CD4-positive, alpha-beta memory T cell (primary cell): ENCODE measurements at places on chromosomes 2 and 18.
A peak's percentile ranks its signal among the peaks of the same experiment; 100 is the strongest.

- DNase-seq, result no peak
These were observed 202.3 kb downstream of the MREG start for GRCh38 chr2:215811003-215811402.

GRCh38 chr18:3170441-3171161 is 49.2 kb downstream of the MYOM1 start:
- no peak for DNase-seq

DNA sequence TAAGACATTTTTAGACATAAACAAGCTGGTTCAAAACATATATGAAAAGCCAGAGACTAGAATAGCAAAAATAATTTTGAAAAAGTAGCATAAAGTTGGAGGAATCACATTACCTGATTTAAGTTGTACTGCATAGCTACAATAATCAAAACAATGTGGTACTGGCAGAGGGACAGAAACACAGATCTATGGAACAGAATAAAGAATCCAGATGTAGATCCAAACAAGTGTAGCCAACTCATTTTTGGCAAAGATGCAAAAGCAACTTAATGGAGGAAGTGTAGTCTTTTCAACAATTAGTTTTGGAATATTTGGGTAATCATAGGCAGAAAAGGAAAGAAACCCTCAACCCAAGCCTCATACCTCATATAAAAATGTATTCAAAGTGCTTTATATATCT is 278.7 kb upstream of the ZNF521 start:
- no peak for DNase-seq

DNA sequence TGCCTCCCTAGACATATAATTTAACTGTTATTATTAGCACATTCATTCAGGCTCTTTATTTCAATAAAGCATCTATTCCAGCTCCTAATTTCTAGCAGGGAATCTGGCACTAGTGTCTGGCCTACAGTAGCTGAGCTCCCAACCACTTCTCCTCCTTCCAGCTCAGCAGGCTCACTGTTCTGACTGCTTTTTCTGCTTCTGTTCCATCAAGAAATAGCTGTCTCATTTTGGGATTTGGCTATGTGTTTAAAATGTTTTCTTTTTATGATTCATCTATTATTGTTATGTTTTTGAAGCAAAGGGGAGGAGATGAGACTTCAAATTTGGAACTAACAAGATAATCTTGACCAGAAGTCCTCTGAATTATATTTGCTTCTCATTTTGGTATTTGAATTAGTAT is 172.7 kb upstream of the SMAD7 start:
- DNase-seq, result no peak

GRCh38 chr18:75782204-75782603 is 354.7 kb upstream of the SMIM21 start:
- no peak for DNase-seq

DNA sequence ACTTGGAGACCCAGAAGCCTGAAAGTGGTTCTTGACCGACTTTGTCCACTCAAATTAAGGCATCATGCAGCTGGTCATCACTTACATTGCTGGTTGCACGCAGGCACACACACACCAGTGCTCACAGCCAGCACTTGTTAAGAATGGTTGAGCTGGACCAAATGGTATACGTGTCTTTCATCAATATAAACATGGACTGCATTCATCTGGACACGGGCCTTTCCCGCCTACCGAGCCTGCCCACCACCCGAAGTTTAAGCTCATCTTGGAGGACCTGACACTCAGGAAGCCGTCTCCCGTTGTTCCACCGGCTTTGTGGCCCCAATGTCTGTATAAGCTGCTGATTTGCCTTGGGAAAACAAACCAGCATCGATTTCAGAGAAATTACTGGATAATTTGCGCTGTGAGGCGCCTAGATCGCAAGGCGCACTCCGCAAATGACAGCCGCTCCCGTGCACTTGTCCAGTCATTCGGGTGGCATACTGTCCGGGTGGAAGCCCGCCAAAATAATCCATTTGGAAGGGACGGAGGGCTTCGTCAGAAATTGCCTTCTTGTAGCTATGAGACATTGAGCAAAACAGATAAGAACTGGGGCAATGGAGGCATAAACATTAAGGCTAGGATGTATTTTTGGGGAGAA is 40.1 kb upstream of the AKAIN1 start:
- DNase-seq, result no peak

- no peak for DNase-seq
These were observed 206.0 kb upstream of the TNP1 start for GRCh38 chr2:217065695-217066405.

- no peak for DNase-seq
These were observed 790.9 kb downstream of the CPS1 start for GRCh38 chr2:211347328-211347727.

GRCh38 chr2:55743583-55743982 is 49.9 kb upstream of the PNPT1 start:
- DNase-seq, result no peak

DNA sequence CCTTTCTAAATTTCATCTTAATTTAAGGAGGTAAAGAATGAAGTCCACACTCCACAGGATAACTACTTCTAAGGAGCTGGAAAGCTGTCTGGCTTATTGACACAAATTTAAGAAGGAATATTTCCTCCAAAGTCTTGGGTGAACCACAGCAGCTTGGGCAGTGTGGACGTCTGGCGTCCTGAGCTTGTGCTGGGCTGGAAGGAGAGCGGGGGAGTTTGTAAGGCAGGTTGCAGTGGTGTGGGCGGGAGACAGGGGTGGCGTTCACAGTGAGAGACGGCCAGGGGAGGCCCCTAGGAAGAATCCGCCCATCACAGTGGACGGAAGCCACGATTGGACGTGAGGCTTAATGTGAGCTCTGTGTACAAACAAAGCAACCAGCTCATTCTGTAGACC is 25.7 kb downstream of the ADI1 start:
- no peak for DNase-seq

DNA sequence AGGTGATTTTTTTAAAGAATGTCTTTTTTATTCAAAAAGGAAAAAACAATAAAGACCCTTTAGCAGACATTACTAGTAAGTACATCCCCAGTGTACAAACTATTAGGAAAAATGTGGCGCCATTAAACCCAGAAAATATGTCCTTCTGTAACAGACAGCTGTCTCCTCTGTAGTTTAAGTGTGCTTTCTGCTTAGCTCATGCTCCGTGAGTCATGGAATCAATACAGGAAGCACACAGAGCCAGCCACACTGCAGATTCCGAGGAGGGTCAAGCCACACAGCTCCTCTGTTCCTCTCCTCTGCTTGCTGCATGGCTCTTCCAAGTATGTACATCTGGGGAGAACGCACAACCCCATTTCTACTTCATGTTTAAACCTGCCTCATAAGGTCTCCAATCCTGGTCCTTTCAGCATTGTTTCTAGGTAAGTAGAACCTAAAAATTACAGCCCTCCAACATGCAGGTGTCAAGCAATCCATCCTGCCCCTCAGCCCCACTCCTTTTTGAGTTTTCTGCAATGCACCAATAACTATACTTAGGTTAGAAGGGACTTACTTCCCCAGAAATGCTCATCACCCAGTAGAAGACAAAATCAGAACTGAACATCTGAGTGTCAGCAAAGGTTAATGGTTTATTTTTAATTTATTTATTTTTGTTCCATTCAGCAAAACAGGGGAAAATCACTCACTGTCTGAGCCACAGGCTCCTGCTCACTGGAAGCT is 37.5 kb downstream of the ACVR1 start:
- DNase-seq, result no peak

DNA sequence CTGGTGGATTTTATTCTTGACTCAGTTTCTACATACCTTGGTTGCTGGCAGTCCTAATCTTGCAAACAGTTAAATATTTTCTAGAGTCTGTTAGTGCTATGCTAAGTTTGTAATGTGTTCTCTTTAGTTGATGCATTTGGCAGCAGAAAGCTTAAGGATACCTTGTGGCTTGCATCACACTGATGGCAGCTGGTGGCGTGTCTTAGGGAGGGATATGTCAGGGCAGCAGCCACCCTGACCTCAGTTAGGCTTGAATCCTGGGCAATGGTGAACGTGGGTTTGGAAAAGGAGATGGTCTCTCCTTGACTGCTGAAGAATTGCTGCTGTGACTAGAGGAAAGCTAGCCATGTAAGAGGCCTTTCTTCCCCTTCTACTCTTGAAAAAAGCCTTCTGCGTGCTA is 4.2 kb downstream of the IAH1 start:
- DNase-seq, result no peak

DNA sequence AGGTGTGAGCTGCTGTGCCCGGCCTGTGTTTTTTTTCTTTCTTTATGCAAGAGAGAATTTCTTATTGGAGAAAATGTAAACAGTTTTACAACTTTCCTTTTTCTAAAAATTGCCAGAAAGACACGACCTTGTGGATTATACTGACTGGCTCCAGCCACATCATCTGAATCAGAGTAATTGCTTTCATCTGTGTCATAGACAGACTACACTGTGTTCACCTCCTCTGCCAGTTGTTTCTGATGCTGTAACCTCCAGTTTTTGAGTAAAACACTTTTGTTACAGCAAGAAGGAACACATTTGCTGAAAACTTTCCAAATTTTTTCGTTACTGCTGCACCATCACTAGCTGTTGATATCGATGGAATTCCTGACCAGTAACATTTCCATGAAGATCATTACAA is 43.9 kb upstream of the PLEKHM3 start:
- no peak for DNase-seq

GRCh38 chr18:6885006-6885481 is 155.5 kb downstream of the ARHGAP28 start:
- DNase-seq, result no peak

- peak; percentile 91 for DNase-seq
These were observed at the start of gene REL for GRCh38 chr2:60881047-60881932. Gene REL (plus strand): TSS chr2:60881574. CDS start chr2:60881841, 267 bp downstream.

- no peak for DNase-seq
These were observed 1003.7 kb upstream of the GYPC start for GRCh38 chr2:125652280-125652679.

DNA sequence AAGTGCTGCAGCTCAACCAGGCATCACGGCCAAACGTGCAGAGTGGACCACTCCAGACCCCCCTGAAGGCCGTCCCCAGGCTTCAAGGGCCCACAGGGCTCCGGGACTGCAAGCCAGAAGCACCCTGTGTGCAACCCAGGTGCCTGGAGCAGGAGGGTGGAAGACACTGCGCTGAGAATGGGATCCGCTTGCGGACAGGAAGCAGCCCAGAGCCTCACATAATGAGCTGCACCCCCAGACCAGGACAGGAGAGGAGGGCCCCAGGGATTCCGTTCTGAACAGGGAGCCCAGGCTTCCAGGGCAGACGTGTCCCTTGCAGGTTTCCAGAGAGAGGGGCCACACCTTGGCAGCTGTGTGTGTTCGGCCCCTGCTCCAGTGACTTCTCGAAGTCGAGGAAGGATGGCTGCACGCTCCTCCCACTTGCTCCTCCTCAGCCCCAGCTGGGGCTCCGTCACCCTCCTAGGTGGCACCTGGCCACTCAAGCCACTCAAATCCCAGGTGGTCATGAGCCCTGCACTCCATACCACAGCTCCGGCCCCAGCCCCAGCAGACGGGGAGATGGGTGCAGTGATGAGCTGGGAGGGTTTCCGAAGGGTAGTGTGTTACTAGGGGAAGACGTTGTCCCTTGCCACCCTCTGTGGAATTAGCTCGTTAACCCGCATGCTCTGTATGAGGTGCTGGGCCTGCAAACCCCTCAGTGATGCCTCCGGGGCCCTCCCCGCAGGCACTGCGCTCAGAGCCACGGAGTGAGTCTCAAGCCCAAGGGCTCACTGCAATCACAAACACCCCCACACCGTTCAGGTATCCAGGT is 79.2 kb downstream of the NDUFA10 start:
- no peak for DNase-seq

GRCh38 chr2:216195565-216196029 is 86.4 kb downstream of the XRCC5 start:
- no peak for DNase-seq

- DNase-seq, result no peak
These were observed 40.7 kb upstream of the TMEM131 start for GRCh38 chr2:98036349-98037000.

GRCh38 chr2:225893151-225893550 is 493.6 kb downstream of the NYAP2 start:
- no peak for DNase-seq

- no peak for DNase-seq
These were observed 96.3 kb downstream of the TRIP12 start for GRCh38 chr2:229825476-229825875.

DNA sequence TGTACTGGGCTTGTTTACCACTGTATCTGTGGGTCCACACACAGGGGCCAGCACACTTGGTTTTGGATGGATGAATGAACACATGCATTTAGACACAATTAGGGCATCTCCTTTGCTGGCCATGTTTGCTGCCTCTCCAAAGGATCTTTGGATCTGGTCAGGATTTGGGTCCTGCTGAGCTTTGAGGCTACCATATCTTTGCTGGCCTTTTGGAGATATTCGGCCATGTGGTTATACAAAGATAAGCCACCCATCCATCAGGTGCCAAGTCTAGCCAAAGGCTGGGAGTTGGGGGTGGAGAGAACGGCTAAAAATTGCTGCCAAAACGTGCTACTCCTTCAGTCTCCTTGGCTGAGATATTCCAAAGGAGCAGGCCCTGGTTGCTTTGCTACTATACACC is 18.2 kb upstream of the FZD7 start:
- no peak for DNase-seq

- no peak for DNase-seq
These were observed 157.8 kb upstream of the CAPN13 start for GRCh38 chr2:30965022-30965531.

DNA sequence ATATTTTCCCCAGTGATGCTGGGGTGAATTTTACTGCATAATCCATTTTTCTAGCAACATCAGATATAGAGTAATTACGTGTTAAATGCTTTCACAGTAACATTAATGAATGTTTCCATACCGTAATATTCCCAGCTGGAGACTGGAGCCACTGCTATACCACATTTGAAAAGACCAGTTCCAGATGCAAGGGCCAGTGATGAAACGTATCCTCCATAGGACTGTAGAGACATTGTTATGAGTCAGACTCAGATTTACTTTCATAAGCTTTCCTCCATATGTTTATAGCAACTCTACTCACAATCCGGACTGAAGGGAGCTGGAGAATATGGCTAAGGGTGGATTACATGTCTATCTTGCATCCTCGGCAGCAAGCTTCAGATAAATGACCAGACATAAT is 22.7 kb upstream of the GCG start:
- DNase-seq, result no peak
